ENCODE measurements at places on chromosomes 11 and 22.

DNA sequence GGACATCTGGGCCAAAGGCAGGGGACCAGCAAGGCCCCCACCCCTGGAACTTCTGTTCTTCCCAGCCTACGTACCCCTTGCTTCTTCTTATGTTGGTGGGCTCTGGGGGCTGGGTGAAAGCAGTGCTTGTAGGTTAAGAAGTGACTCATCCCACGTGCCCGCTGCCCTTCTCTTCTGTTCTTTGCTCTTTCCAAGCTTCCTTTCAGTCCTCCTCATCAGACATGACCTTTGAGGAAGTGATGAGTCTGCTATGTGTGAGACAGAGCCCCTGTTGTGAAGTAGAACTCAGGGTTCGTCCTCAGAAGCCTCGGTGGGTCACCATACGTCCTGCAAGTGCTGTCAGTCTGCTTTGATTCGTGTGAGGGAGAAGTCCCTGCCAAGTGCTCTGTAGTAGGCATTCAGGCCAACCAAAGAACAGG lies 12.7 kb downstream of the MED15 start:
- no peak for DNase-seq

DNA sequence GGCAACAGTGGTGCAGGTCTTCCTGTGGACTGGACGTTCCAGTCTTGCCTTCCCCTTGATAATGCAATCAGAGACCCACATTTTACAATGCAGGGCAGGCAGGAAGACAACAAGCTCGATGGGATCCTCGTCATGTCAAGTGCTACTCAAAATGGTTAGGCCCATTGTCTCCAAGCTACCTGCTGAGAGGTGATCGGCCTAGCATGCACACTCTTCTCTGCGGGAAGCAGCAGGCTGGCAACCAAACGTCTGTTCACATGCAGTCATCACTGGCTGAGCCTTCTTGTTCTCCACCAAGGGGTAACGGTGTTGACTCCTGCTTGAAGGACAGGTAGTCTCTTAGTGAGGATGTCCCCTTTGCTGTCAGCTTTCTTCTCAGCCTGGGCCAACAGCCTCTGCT lies 25.5 kb upstream of the CD82 start:
- DNase-seq, result no peak

- DNase-seq, result no peak
These were observed 134.8 kb downstream of the PARVA start for GRCh38 chr11:12512132-12512531.

- no peak for DNase-seq
These were observed 8.8 kb downstream of the FOXR1 start for GRCh38 chr11:118980191-118980881.

- DNase-seq, result no peak
These were observed 109.3 kb downstream of the ARL14EP start for GRCh38 chr11:30432178-30432577.

DNA sequence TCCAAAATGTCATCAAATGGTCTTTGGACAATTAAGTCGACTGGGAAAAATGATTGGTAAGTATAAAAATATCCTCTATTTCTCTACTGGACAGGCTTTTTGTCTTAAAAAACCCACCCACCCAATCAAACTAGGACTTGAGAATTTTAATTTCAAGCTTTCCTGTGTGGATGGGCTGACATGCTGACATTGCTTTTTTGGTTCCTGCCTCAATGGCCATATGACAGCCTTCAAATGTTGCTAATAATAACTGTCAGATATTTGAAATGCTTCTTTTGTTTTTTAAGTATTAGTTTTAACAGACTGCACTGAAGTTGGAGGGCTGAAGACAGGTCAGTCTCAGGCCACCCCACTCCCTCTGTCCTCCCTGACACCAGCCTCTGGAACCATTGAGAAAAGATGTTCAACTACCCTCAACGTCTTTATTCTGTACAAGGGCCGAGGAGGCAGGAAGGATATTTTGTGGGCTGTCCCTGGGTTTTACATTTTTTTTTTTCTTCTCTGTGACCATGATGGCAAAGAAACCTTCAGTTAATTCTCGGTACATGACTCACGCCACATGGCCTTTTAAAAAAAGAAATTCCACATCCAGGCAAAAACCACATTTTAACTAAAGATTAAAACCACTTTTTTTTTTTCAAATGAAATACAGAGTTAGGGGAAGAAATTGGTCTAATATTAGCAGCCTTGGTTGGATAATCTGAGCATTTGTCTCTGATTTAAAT lies 130.4 kb downstream of the SLC1A2 start:
- DNase-seq, result no peak

DNA sequence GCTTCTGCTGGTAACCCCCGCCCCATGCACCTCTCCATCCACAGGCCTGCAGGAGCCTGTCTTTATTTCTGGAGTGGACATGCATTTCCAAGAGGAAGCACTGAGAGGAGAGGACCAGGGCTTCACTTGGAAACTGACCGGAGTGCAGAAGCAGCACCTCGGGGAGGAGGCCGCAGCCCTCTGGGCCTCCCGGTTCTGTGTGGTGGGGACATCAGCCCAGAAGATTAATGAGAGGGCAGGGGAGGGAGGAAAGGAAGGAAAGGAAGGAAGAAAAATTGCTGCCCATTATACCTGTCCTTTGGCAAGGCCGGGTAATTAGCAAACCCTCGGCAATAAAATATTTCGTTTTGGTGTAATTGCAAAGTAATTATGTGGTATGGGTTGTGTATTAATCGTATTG lies 97.0 kb downstream of the TP53I11 start:
- no peak for DNase-seq

GRCh38 chr22:33785283-33785968 lies 134.8 kb downstream of the LARGE1 start:
- DNase-seq, result no peak

DNA sequence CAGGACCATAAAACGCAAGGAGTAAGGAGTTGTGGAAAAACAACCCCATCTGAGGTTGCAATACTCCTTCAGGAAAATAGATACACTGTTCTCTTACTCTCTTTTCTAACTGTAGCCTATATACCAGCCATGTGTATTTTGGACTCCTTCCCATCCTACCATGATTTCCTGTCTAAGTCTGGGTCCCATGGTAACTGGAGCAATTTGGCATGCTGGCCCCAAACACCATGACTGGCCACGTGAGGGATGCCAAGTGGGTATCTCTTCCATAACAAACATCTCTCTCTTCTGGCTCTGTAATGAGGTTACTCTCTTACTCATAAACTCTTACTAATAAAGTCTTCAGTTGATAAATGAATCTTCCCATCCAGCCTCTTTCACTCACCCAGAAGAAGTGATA lies 26.5 kb downstream of the ABTB2 start:
- DNase-seq, result no peak
